ENCODE measurements at places on chromosomes 7 and 10.

DNA sequence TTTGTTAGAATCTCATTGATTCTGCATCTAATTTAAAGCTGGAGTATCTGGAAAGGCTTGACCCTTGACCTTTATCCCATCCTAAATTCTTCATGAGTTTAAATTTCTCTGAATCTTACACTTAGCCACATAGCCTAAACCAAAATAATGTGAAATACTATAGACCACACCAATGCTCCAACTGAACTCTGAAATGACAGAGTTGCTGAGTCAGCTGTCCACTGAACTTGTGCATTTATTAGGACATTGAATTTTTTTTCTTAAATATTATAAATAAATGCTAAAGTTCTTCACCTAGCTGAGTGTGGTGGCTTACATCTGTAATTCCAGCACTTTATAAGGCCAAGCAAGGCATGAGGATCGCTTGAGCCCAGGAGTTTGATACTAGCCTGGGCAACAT, 390.9 kb upstream of the PFKP start:
- DNase-seq, result no peak

DNA sequence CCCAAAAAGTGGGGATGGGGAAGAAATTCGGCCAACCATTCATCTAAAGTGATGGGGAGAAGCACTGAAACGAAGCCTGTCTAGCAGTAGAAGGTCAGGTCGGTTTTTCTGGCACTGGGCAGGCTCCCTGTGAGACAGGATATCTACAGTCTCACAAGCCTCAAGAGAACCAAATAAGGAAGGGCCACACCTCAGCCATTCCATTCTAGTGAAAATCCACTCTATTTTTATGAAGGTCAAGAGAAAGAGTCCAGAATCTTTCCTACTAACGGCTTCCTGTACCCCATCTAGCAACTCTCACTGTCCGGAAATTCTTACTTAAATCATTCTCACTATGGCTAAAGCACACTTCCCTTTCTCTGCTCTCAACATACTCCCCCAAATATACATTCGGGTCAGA, 267.1 kb downstream of the PRPF18 start:
- DNase-seq, result no peak

DNA sequence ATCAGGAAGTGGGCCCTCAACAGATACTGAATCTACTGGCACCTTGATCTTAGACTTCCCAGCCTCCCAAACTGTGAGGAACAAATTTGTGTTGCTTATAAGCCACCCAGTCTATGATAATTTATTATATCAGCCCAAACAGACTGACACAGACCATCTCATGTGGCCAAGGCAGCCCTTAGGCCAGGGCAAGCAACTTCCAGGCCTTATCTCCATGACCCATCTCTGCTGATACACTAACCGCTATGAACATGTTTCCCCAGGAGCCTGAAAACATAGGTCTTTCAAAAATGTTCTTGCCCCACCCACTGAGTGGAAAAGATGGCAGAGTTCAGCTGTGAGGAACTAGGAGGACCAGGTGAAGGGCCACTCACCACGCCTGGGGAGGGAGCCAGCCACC, 3.2 kb upstream of the BLOC1S2 start:
- no peak for DNase-seq

DNA sequence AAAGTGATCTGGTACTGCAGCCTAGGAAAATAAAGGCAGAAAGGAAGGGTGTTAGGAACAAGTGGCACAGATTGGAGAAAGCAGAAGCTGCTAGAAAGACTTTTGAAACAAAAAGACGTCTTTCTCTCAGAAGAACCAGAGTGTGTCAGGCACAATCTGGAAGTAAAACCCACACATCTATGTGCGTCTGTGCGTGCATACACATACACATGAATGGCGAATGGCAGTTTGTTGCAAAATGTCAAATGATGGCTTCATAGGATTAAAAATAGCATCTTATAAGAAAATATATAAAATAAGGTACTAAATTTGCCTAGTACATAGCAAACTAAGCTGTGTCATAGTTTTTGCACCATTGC, 246.3 kb downstream of the CDK14 start:
- DNase-seq, result no peak

- DNase-seq, result no peak
These were observed 316.0 kb downstream of the CXCL12 start for GRCh38 chr10:44068716-44069482.

DNA sequence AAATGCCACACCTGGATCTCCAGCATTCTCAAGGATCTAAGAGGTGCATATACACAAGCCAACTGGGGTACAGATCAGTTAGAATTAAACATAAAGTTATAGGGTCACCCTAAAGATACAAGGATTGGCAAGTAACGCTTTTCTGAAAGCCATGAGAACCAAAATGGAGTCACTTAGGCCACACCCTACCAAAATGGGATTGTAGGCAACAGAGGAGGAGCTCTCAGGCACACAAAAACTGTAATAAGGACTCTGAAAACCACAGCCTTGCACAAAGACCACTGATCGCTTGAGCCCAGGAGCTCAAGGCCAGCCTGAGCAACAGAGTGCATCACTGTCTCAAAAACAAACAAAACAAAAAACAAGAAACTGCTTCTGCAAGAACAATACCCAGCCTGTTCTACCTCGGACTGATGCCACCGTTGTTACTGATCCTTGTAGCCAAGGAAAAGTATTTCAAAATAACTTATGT, 35.5 kb downstream of the SVOPL start:
- DNase-seq, result no peak

GRCh38 chr7:47338026-47338425, 243.9 kb downstream of the TNS3 start:
- no peak for DNase-seq

DNA sequence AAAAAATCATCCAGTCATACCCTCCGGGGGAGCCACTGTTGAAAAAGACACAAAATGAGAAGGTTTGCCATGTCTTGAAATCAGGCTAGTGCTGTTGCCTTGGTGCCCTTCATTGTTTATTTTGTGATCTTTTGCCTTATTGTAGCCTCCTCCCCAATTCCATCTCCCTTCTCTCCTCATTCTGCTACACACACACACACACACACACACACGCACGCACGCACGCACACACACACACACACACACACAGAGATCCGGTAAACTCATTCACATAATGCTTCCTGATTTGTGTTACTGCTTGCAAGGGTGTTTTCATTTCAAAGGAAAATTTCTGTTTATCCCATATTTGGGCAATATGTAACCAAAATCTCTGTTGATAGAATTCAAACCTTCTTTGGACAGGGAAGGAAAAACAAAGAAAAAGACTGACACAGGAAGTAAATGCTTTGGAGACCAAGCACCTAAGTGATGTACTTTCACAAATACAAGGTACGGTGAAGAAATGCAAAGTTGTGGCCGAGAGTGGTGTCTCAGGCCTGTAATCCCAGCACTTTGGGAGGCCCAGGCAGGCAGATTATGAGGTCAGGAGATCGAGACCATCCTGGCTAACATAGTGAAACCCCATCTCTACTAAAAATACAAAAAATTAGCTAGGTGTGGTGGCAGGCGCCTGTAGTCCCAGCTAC, 141.1 kb upstream of the CDK13 start:
- DNase-seq, result peak; percentile 6

GRCh38 chr10:17290226-17290625, 62.2 kb downstream of the VIM start:
- peak; percentile 39 for DNase-seq

- DNase-seq, result no peak
These were observed 94.9 kb downstream of the TMEM130 start for GRCh38 chr7:98774884-98775283.

- DNase-seq, result no peak
These were observed 1.2 kb upstream of the SDHAF3 start for GRCh38 chr7:97116308-97116707.

DNA sequence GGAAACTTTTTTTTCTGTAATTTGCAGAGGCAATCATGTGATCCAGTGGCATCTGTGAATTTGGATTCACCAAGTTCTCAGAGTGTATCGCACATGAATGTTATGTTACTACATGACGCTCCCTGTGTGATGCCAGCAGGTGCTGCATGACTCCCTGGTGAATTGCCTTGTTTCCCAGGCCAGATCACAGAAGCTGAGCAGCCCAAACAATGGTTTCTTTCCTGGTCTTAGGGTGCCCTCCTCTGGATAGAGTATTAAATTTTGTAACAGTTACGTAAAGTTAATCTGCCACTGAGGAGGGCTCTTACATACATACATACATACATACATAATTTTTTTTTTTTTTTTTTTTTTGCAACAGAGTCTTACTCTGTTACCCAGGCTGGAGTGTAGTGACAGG, 3.6 kb downstream of the ZSCAN21 start:
- DNase-seq, result peak; percentile 57

DNA sequence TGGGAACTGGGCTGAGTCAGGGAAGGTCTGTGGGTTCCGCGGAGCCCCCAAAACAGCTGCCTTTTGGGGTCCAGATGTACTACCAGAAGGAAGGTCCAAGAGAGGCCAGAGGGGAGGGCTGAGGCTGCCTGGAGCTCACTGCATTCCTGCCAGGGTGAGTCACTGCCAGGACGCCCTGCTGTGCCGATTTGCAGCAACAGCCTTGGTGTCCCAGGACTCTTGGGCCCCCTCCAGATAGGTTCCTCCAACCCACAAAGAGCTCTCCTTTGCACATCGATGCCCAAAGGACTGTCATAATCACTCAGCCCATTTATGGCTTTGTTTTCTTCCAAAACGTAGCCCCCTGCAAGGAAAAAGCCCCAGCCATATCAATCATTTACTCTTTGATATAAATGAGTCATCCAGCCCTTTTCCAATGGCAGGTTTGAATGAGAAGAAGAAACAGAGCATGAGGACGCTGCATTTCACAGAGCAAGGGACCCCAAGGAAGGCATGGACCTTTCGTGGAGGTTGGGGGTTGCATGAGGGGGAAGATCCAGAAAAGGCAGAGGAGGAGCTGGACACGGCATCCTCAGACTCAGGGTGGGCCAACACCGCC, 32.2 kb upstream of the COL13A1 start:
- peak; percentile 97 for DNase-seq

DNA sequence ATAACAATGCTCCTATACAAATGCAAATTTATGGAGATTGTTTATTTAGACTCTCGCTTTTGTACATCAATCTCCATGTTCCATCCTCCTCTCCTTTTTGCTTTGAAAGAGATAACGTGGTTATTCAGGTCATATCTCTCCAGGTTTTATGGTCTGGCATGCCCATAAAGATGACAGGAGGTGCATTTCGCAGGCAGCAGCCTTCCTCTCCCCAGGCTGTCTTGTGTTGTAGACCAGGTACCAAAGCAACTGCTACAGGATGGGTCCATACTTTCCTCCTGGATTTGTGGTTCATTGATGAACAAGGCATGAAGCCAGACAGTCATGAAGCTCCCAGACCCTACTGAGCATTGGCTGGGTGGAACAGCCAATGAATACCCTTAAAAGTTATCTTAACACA, 400.2 kb upstream of the NPVF start:
- no peak for DNase-seq

- no peak for DNase-seq
These were observed 43.9 kb upstream of the SLC29A3 start for GRCh38 chr10:71274901-71275796.

DNA sequence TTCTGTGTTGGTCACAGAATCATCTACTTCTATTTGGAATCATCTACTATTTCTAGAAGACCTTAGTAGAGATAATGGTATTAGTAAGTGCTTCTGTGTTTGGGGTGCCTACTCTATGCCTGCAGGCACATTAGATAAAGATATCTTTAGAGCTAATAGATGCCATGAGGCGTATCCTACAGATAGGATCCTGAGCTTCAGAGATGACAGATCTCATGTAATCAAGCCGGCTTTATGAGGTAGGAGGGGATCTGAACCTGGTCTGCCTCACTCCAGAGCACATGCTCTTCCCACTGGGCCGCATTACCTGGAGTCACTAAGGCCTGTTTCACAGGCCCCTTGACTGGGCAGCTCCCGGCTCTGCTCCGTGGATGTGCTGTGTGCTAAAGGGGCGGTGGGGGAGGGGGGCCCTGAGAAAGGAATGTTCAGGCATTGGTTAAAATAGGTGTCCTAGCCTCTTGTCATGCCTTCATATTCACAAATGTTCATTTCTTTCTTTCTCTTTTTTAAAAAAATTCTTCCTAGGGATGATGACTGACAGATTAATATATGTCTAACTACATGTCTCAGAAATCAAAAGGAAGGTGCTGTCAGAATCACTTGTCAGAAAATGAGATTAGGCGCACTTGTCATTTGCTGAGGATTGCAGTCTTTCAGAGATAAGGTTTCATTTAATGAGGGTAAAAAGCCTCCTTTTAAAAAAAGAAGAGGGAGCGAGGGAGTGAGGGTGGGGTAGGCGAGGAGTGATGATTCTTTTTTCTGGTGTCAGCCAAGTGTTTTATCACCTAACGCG, 458.0 kb upstream of the GALNT17 start:
- DNase-seq, result no peak

DNA sequence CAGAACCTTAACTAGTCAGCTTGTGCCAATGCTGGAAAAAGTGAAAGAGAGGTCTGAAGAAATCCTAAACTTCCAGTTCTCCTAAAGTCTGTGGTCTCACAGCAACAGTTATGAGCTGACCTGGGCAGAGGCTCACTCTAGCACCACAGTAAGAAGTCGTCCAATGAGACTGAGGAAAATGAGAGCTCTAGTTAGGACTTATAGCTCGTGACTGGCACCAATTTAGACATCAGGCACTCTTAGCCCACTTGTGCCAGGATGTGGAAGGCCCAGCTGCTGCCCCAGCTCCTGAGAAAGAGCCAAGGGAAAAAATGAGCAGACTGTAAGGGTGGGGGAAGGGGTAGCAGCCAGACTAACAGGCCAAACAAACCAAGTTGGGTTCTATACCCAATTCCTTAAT, 7.6 kb downstream of the MMS19 start:
- DNase-seq, result no peak

Data from urothelium cell line (cell line).